Esophagus squamous epithelium (tissue), 5 donors: ENCODE measurements at places on chromosomes 7 and 10.

DNA sequence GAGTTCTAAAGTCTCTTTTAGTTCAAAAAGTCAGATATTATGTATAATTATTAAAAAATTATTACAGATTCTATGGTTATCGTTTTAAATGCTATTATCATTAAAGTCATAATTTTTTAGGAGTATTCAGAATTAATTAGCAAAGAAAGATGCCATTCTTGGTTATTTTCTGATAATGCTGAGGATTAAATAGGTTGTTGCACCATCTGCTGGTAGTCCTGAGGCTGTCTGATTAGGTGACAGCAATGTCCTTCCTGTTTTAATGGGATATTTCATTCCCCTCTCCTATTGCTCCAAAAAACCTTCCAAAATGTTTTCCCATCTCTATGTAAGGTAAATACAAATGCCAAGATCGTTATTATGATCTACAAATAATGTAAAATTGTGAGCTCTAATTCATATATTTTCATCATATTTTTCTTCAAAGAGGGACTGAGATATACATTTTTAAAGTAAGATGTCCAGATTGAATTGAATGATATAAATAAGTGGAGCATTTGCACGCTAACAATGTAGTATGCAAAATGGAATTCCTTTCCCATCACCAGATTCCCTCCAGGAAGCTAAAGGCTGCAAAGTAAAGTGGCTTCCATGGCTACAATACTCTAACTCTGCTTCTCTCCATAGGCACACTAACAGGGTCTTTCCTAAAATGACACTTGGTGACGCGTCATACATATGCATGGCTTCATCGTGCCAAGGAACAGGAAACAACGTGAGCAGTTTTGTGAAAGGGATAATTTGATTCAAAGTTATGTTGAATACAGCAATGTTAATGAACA is 58.8 kb upstream of the AKR1E2 start:
- DNase-seq, result no peak

GRCh38 chr7:116953906-116954838 is 871 bp downstream of the ST7 start:
- no peak for DNase-seq

GRCh38 chr10:69458430-69459100 is 7.3 kb downstream of the TSPAN15 start:
- no peak for DNase-seq

DNA sequence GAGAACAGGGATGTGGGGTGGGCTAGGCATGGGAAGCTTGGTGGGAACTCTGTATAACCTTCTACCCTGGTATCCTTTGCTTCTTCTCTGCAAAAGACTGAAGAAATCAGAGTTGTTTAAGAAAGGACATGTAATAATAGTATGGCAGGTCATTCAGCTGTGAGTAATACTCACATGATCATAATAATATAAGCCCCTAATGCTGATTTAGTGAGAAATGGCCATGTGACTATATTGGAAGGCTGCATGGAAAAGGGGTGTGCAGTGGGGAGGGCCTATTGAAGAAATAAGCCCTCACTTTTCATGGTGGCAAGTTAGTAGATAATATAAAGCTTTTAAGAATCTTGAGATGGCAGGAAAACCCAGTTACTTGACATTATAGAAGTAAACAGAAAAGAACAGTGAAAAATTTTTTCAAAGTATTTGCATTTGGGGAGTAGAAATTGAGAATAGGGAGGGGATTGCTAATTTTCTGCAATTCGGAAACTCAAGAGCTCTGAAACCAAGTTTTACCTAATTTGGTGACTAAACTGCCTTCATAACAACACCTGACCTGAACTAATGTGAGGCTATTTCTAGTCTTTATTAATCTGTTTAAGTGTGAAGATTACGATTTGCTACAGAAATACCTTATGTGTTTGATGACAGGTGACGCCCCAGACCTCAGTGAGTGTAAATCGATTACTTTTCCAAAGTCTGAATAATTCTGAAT is 44.4 kb downstream of the ATXN7L1 start:
- DNase-seq, result no peak

- no peak for DNase-seq
Observed at GRCh38 chr10:9850415-9850814, 1167.3 kb upstream of the CELF2 start.

DNA sequence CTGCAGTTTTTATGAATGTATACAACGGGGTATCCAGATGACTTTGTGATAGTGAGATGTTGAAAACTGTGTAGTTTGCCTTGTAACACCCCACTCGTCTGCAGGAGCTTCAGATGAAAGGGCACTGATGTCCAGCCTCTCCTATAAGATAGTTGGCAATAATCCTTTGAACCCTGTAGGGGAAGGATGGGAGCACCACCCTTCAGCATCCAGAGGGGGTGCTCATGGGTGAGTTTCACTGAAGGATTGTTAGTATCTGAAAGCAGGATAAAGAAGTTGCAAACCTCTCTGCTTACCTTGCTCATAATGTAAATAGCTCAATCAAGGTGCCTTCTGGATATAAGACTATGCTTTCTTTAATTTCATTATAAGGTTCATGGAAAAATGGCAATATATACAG is 201.5 kb downstream of the TMEM178B start:
- no peak for DNase-seq

GRCh38 chr10:34526186-34526585 is 288.9 kb downstream of the PARD3 start:
- DNase-seq, result no peak

GRCh38 chr7:7944619-7945282 is 23.8 kb upstream of the GLCCI1 start:
- no peak for DNase-seq

DNA sequence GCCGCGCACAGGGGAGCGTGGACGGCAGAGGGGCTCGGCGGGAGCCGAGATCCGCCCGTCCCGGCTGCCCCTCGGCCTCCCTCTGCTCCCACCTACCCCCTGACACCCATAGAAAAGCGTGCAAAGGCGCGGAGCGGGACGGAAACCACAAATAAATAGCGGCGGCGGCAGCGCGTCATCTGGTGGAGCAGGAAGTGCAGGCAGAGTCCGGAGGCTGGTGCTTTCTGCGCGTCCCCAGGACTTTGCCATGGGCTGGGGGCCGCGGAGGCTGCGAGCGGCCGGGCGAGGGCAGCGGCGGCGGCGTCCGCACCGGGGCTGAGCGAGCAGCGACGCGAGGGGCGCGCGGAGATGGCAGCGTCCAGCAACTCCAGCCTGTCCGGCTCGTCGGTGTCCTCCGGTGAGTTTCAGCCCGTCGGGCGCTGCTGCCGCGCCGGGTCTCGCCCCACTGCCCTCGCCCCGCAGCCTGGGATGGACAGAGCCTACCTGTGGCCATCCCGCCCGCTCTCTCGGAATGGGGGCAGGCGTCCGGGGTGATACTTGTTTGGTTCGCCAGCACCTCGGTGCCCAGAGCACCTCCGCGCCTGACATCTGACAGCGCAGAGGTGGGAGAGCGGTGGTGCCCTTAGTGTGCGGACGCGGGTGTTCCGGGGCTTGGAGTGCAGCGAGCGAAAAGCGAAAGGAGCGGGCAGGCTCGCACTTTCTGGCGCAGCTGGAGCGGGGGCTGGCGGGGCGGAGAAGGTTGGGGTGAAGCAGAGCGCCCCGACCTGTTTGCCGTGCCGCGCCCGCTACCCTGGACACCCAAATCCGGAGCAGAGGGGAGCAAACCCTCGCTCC is at the start of gene CHN2:
Gene CHN2 (plus strand): TSS at position 182 of the 834 bp plus-strand sequence.
- DNase-seq, result no peak

DNA sequence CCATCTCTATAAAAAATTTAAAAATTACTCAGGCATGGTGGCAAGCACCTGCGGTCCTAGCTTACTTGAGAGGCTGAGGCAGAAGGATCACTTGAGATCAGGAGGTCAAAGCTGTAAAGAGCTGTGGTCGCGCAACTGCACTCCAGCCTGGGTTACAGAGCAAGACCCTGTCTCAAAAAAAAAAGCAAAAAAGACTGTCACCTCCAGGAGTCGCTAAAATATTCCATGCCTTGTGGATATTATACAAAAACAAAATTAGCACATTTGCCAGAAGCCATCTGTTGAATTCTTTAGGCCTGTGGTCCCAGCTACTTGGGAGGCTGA is 87.0 kb upstream of the SDK1 start:
- no peak for DNase-seq

DNA sequence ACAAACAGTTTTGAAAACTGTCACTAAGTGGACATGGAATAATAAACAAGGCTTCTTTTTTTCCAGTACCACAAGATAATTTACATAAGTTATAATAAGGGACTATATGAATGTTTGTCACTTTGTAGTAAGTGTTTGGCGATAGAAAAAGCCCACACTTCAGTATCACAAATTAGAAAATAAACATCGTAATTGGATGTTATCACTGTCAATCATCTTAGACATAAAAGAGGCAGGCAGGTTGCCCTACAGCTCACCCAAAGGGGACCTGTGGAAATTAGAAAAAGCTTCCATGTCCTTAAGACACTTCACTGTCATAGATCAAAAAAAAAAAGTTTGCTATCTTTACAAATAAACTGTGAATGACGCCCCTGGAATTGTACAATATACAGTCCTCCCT is 3.6 kb upstream of the NOC3L start:
- DNase-seq, result no peak

- no peak for DNase-seq
Observed at GRCh38 chr10:104430360-104430759, 76.7 kb downstream of the CFAP58 start.

DNA sequence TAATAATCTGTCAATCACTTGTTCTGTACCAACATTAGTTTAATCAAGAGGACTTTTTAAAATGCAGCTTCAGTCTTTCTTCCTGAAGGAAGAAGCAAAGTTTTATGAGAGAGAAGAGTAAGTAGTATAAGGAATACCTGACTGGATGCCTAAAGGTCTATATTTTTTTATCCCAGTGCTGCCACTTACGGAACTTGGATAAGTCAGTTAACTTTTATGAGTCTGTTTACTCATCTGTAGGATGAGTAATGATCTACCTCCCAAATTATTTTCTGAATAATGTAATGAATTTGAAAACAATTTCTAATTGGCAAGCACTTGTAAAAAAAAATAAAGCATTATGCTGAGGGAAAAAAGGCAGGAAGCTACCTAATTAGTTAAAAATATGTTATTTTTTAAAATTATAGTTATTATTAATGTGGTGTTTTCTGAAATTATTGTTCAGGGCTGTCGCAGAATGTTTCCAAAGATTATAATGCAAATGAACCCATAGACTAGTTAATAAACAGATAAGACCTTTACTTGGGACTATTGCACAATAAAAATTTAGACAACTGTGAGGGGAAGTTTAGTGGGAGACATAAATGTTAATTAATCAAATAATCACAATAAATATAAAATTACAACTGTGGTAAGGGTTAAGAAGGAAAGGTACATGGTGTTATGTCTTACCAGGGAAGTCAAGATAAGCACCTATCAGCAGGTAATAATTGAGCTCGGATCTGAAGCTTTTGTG is 24.6 kb downstream of the SLK start:
- no peak for DNase-seq

GRCh38 chr10:101136007-101136707 is 5.1 kb downstream of the TLX1 start:
- no peak for DNase-seq

- no peak for DNase-seq
Observed at GRCh38 chr10:84401854-84402611, 73.6 kb downstream of the CCSER2 start.

GRCh38 chr7:159031750-159032149 is 112.9 kb downstream of the VIPR2 start:
- no peak for DNase-seq

DNA sequence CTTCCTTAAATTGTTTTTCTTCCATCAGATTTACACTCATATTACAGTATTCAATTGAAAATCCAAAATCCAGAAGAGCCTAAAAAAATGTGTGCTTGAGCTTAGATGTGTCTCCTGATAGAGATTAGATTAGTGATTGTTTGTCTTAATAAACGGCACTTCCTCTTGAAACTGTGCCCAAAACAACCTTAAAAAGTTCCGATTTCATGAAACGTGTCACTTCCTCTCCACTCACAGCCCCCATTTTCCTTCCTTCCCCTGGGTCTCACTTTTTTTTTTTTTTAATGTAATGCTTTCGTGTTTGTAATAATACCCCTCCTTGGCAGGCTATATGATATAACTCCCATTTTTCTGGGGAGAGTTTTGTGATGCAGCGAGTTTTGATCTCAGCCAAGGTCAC is 114.8 kb upstream of the ADO start:
- no peak for DNase-seq

DNA sequence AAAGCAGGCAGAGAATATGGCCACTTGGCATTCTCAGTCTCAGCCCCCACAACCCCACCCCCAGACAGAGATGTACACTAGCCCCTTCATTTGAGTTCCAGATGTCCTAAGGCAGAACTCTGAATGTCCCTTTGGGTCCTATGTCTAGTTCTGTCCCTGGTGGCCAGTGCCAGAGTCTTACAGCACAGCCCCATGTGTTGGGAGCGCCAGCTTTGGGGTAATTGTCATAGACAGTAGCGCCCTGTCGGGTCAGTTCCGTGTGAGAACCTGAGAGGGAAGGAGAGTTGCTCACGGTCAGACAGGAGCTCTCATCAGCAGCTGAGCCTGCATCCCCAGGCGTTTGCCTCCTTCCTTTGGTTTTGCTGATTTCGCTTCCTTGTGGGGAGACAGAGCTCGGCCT is 94.9 kb upstream of the INSYN2A start:
- DNase-seq, result no peak

- DNase-seq, result no peak
Observed at GRCh38 chr7:64581926-64582894, 19.3 kb upstream of the ZNF680 start.

- DNase-seq, result no peak
Observed at GRCh38 chr7:7562736-7563135, 3.9 kb upstream of the MIOS start.

GRCh38 chr7:128954150-128954549 is 16.4 kb downstream of the IRF5 start:
- no peak for DNase-seq

- no peak for DNase-seq
Observed at GRCh38 chr10:43573250-43574000, 991 bp downstream of the ZNF239 start.

DNA sequence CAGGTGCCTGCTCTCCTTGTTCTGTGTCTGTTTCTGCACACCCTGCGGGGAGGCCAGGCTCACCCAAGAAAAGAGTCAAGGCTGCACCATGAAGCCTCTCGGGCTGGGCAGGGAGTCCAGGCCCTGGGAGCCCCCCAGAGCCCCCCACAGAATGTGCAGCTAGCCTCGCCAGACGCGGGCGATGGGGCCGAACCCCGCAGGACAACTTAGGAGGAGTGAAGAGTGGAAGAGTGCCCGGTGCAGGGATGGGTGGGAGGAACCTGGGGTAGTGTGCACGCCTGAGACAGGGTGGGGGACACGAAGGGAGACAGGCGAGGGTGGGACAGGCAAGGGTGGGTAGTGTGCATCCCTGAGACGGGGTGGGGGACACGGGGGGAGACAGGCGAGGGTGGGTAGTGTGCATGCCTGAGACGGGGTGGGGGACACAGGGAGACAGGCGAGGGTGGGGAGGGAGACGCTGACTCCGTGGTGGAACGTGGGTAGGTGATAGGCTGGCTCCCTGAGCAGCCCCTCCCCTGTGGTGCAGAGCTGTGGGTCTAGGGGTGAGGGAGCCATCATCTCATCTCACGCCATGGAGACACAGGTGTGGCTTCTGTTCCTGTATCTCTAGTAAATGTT is 615.4 kb downstream of the DNAJB6 start:
- no peak for DNase-seq

GRCh38 chr10:91172348-91172747 is 48.1 kb upstream of the PCGF5 start:
- no peak for DNase-seq
